ENCODE measurements at places on chromosomes 3 and 15. TPM values are rescaled to one million over a fixed set of nuclear protein-coding genes. Genes with fewer than 3 reads are reported as not detected.

CEP19 gene
- total RNA-seq: 2.9 TPM

TMEM212 gene
- not detected for total RNA-seq

ROBO2 gene
- total RNA-seq: not detected

FGF7 gene
- not detected for total RNA-seq
